NCI-H2081 treated with DMSO at 0.1 percent for 48 hours (cell line): ENCODE measurements at places on chromosomes 16 and 17.

DNA sequence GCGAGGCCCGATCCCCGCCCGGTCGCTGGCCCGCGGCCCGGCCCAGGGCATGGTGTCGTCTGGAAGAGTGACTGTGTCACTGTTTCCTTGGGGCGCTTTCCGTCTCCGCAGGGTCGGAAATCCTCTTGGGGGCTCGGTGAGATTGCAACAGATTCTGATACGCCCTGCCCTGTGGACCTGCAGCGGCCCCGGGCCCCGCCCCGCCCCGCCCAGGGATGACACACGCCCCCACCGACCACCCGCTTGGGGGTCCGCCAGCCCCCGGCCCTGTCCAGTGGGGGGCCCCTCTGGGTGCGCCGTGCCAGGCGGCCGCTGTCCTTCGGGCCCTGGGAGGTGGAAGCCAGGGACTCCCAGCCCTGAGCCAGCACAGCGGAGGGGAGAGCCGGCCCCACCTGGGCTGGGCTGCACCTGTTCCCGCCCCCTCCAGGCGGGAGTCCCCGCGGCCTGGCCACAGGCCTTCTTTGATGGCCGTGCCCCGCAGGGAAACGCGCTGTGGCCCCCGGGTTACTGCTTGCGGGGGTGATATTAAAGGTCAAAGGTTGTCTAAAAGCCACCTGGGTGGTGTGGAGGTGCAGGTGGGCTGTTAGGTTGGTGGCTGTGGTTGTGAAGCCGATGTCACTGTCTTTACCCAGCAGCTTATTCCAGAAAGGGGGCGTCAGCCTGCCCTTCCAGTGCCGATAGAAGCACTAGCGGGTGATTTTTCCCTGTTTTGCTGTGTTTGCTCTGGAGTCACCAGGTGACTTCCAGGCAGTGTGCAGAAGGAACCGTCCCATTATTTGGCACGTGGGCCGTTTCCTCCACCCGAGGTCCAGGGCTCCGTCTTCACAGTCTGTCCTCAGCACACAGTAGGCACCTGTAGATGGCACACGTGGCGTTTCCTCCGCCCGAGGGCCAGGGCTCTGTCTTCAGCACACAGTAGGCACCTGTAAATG, 752 bp downstream of the TBC1D24 start:
- no peak for DNase-seq

DNA sequence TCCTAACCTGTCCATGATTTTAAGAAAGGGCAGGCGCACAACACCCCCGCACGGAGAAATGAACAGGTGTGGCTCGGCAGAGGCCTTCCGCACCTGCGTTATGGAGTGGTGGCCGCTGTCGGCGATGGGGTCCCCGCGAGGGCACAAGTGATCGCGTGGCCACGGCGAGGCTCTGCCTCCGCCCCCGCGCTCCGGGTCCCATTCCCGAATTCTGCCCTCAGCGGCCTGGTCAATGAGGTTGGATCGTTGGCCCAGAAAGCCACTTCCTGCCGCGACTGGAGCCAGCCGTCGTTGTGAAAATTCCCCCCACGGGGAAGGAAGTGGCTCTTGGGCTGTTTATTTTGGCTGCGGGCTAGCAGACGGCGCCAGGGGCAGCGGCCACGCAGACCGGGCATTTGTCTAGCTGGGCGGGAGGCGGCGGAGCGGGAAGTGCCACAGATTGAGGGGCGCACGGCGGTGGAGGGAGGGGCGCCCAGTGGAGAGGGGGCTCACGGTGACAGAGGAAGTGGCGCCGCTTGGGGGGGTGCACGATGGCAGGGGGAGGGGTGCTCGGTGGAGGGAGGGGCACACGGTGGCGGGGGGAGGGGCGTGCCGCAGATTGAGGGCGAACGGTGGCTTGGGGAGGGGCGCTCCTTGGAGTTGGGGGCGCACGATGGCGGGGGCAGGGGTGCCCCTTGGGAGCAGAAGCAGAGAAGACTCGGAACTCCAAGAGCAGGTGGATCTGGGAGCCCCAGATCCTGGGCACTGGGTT, 25.0 kb downstream of the MRC2 start:
- no peak for DNase-seq

DNA sequence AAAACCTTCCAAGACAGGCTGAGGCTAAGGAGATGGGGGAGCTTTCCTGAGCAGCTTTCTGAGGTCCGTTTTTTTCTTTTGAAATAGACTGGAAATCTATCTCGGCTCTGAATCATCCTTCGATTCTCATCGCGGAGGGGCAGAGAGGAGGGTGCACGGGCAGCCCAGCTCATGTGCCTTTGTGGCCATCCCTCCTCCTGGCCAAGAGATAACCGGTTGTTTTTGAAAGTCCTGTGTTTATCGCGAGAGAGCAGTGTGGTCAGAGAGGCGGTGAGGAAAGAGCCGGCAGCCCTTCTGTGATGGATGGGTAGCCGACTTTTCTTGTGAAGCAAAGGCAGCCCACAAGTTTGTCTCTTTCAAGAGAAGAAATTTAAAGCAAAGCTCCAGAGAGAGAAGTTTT, 191.6 kb downstream of the CCDC182 start:
- DNase-seq: no peak

DNA sequence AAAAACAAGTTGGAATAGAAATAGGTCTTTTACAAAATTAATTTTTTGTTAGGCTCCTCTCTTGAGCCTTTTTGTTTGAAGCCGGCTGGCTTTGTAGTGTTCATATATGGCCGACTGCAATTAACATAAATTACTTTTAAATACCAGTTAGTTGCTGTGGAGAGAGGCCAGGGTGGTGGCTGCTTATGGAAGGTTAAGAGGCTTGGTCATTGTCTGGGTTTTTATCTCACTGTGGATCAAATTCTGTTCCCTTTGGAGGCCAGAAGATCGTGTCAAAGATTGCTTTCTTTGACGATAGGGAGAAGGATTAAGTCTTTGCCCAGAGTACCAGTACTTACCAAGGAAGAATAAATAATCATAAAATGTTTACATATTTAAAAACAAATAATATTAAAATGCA, 39.9 kb downstream of the MSI2 start:
- DNase-seq: peak; percentile 24

DNA sequence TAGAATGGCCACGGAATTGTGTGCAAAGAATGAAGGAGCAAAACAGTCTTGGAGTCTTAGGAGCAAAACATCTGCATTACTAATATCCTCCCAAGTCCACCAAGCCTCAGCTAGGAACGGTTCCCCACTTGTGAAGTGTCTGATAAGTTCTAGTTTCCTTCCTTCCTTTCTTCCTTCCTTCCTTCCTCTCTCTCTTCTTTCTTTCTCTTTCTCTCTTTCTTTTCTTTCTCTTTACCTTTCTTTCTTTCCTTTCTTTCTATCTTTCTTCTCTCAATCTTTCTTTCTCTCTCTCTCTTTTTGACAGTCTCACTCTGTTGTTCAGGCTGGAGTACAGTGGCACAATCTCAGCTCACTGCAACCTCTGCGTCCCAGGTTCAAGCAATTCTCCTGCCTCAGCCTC, 160.8 kb downstream of the FOXL1 start:
- DNase-seq: no peak

- no peak for DNase-seq
These were observed 15.9 kb downstream of the GRB7 start for GRCh38 chr17:39753514-39754160.

DNA sequence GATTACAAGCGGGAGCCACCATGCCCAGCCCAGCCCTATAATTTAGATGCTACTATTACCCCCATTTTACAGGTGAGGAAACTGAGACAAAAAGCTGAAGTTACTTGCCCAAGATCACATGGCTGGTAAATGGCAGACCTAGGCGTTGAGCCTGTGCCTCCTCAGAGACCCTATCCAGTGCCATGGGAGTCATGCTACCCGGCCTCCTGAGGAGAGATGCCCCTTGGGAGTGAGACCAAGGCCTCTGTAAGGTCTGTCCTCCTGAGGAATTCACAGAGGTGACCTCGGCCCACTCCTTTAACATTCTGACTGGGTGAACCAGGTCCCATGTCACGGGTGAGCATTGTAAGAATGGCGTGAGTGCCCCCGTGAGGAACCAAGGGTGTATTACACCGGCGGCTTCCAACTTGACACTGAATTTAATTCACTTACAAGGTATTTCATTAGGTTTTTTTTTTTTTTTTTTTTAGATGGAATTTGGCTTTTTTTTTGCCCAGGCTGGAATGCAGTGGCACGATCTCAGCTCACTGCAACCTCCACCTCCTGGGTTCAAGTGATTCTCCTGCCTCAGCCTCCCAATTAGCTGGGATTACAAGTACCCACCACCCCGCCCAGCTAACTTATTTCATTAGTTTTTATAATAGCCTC, 95.7 kb downstream of the ABCC6 start:
- no peak for DNase-seq

- DNase-seq: no peak
These were observed 23.3 kb downstream of the CNP start for GRCh38 chr17:41989702-41990419.

GRCh38 chr17:45895304-45895968, 1.1 kb downstream of the MAPT start:
- DNase-seq: peak; percentile 68

DNA sequence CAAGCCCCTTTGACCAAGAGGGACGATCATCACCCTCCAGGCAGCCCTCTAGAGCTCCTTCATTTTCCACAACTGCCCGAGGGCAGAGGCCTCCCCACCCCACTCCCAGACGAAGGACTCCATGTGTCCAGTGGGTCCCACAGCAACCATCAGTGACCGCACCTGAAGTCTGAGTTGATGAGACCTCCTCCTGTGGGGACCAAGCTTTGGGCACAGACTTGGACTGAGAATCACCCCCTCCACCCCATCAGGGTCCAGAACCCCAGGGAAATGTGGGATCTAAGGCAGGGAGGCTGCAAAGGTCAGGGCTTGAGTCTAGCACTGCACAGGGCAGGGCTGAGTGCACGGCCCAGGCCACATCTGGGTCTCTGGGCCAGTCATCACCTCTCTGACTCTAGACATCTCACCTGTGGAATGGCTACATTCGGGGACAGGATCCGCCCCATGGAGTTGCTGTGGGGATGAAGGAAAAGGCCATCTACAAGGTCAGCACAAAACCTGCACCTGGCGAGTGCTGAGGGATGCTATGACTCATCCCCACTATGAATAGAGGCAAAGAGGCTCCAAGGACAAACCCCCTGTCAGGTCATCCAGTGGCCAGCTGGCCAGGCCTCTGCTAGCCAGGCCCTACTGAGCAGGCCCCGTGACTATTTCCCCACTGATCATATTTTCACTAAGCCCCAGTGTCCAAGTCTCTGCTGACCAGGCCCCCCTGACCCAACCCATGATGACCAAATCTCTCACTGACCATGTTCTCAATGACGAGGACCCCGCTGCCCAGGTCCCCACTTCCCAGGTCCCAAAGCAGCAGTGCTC, 38.4 kb downstream of the TNFRSF13B start:
- no peak for DNase-seq

DNA sequence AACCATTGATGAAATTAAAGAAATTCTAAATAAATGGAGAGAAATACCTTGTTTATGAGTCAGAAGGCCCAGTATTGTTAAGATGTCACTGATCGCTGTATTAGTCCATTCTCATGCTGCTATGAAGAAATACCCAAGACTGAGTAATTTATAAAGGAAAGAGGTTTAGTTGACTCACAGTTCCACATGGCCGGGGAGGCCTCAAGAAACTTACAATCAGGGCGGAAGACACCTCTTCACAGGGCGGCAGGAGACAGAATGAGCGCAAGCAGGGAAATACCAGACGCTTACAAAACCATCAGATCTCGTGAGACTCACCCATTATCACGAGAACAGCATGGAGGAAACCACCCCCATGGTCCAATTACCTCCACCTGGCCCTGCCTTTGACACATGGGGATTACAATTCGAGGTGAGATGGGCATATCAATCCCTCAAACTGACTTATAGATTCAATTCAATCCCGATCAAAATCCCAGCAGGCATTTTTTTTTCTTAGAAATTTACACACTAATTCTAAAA, 157.2 kb downstream of the ENGASE start:
- DNase-seq: no peak

DNA sequence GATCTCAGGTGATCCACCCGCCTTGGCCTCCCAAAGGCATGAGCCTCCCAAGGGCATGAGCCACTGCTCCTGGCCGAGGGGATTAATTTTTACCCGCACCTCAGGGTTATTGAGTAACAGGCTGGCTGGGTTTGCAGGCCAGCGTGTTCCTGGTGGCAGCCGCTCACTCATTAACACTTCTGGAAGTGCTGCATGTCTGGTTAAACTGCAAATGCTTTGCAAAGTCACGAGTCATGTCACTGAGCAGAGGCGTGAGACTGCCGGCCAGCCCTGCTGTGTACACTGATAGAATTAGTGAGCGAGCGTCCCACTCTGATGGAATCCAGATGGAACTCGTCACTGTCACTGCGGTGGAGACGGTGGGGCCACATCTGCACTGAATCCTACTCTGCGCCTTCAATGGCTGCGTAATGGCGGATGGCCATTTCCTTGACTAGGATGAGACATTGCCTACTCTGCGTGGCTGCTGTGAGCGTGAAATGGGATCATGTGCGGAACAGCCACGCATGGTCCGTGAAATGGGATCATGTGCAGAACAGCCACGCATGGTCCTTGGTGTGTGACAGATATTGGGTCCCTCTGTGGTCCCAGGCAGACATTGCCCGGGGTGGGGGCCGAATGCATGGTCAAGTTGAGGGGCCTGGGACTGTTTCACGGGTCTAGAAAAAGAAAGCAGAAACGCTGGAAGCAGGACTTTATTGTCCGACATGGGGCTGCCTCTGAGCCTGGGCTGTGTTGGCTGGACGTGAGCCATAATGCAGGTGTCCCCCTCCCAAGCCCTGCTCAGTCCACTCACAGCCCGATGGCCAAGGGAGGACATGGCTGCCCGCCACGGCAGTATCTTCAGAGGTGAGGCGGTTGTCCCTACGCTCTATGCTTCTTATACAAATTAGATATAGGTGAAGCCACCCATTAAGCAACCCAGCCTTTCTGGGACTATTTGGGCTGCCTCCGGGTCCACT, 740 bp upstream of the SLC5A10 start:
- DNase-seq: no peak

- no peak for DNase-seq
These were observed 162.4 kb upstream of the CHMP6 start for GRCh38 chr17:80829166-80829813.

DNA sequence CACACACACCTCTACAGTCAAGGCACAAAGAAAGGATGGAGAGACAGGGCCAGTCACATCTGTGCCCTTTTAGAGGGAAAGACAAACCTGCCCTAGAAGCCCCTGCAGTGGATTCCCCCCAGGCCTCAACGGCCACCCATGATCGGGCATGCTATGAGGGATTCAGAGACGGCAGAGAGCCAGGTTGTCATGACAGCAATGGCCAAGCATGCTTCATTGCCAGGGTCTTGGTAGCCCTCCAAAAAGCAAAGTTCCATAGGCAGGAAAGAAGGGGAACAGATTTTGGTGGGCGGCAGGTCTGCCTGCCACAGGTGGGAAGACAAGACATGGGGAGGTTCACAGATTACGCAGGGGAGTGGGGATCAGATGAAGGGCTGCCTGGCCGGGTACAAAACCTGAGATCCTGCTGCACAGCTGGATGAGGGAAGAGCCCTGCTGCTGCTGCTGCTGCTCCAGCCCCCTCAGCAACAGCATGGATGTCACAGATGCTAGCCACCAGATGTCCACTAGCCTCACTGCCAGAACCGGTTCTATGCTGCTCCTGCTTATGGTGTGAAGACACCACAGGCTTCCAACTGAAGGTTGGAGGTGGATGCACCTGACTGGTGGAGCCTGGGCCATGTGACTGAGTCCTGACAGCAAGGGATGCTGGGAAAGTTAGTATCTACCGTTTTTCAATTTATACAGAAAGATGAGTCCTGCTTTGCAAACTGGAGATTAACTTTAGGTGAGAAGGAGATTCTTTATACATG, 17.8 kb downstream of the ACTG1 start:
- no peak for DNase-seq
